ENCODE measurements at places on chromosomes 13 and 19. TPM values are rescaled to one million over a fixed set of nuclear protein-coding genes. Genes with fewer than 3 reads are reported as not detected.

Gene CACNA1A
- total RNA-seq: 0.47 TPM

Gene PTPRH
- not detected for total RNA-seq

- H3K27me3 ChIP-seq: peaks cover 45% of the 10 kb centered on the region
- no peak overlapping the region for H3K27ac ChIP-seq
- H3K4me3 ChIP-seq: no peak overlapping the region
- DNase-seq: no peak
- peaks cover 7% of the 10 kb centered on the region for H3K4me1 ChIP-seq
- no peaks in the 10 kb centered on the region for H3K36me3 ChIP-seq
Observed at GRCh38 chr13:30895773-30896172, 10.3 kb upstream of the MEDAG start.

- H3K4me1 ChIP-seq: peaks cover 3% of the 10 kb centered on the region
- H3K27me3 ChIP-seq: no peaks in the 10 kb centered on the region
- H3K27ac ChIP-seq: no peak overlapping the region
Observed at GRCh38 chr13:52701728-52702465, 37.7 kb downstream of the CNMD start.

GRCh38 chr13:71339005-71339404 is 528.0 kb downstream of the DACH1 start:
- DNase-seq: no peak
- H3K36me3 ChIP-seq: no peaks in the 10 kb centered on the region
- H3K27ac ChIP-seq: no peak overlapping the region
- H3K27me3 ChIP-seq: no peaks in the 10 kb centered on the region

GRCh38 chr13:97316390-97316789 is 94.3 kb downstream of the MBNL2 start:
- peaks cover 10% of the 10 kb centered on the region for H3K36me3 ChIP-seq
- peaks cover 16% of the 10 kb centered on the region for H3K4me1 ChIP-seq
- H3K27me3 ChIP-seq: no peaks in the 10 kb centered on the region
- DNase-seq: no peak
- no peak overlapping the region for H3K27ac ChIP-seq

- peaks cover 12% of the 10 kb centered on the region for H3K27me3 ChIP-seq
- DNase-seq: no peak
- H3K27ac ChIP-seq: no peak overlapping the region
- peaks cover 2% of the 10 kb centered on the region for H3K36me3 ChIP-seq
- H3K4me1 ChIP-seq: peaks cover 12% of the 10 kb centered on the region
Observed at GRCh38 chr13:44685641-44686040, 109.5 kb upstream of the TSC22D1 start.

Gene CIC
- total RNA-seq: 50.4 TPM

DNA sequence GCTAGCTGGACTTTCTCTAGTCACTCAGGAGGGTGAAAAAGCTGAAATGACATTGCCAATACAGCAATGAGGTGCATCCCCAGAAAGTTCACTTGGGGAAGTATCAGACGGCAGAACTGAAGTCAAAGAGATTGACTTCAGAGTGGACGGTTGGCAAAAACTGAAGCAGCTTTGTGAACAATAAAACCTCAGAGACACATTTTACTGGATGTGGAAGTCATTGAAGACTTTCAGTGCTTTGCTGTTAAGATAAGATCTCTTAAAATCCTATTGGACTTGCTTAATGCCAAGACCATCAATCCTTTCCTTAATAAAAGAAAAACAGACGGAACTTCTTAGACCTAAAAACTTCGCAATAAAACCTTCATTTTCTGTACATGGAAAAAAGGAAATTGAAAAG is 103.7 kb downstream of the ABCC4 start:
- H3K4me1 ChIP-seq: peaks cover 9% of the 10 kb centered on the region
- no peak for DNase-seq
- no peak overlapping the region for H3K4me3 ChIP-seq
- peaks cover 36% of the 10 kb centered on the region for H3K36me3 ChIP-seq
- H3K27me3 ChIP-seq: no peaks in the 10 kb centered on the region
- H3K27ac ChIP-seq: no peak overlapping the region

Gene NEK3
- total RNA-seq: 1.5 TPM

Gene SLITRK5
- not detected for total RNA-seq

DNA sequence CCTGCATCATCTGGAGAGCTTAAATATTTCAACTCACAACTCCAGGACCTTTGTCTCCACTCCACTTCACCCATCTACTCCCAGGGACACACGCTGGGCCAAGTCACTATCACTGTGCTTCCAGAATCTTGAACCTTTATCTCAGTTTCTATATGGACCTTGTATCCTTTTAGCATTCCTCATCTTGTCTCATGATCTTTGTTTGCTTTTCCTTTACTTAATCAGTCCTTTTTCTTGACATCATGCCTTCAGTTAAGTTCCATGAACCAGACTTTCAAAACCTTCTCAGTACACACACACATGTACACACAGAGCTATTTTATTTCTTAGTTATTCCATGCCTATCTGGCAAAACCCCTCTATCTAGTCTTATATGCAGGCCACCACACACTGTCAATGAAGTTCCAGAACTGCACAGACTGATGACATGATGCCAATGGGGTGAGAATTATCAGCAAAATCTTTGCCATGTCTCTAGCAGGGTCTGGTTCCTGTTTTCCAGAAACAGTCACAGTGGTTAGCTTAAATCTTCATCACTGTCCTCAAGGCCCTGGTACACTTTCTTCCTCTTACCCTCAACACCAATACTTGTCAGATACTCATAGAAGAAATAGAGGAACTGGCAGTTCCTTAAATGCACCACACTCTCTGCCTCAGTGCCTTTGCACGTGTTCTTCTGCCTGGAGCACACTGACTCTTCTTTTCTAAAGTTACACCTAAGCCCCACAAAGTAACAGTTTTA is 77.6 kb upstream of the STARD13 start:
- DNase-seq: no peak
- no peaks in the 10 kb centered on the region for H3K36me3 ChIP-seq
- no peak overlapping the region for H3K27ac ChIP-seq
- H3K4me1 ChIP-seq: peaks cover 9% of the 10 kb centered on the region
- H3K4me3 ChIP-seq: no peak overlapping the region

DNA sequence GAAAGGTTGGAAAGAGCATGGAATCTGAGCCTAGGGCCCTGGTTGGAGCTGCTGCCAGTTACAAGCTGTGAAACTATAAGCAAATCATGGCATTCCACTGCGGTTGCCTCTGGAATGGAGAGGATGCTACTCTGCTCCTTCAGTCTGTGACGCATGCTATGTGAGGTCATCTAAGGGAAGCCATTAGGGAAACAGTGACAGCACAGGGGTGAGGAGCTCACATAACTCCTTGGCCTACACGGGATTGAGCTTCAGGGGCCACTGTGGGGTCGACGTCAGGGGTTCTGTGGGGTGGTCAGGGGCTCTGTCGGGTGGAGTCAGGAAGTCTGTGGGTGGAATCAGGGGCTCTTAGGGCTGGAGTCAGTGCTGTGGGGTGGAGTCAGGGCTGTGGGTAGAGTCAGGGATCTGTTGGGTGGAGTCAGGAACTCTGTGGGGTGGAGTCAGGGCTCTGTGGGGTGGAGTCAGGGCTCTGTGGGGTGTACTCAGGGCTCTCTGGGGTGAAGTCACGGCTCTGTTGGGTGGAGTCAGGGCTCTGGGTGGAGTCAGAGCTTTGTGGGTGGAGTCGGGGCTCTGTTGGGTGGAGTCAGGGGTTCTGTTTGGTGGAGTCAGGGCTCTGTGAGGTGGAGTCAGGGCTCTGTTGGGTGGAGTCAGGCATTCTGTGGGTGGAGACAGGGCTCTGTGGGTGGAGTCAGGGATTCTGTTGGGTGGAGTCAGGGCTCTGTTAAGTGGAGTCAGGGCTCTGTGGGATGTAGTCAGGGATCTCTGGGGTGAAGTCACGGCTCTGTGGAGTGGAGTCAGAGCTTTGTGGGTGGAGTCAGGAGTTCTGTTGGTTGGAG is 35.8 kb upstream of the MEDAG start:
- DNase-seq: peak; percentile 38
- H3K4me3 ChIP-seq: no peak overlapping the region
- H3K27ac ChIP-seq: no peak overlapping the region
- peaks cover 18% of the 10 kb centered on the region for H3K27me3 ChIP-seq

DNA sequence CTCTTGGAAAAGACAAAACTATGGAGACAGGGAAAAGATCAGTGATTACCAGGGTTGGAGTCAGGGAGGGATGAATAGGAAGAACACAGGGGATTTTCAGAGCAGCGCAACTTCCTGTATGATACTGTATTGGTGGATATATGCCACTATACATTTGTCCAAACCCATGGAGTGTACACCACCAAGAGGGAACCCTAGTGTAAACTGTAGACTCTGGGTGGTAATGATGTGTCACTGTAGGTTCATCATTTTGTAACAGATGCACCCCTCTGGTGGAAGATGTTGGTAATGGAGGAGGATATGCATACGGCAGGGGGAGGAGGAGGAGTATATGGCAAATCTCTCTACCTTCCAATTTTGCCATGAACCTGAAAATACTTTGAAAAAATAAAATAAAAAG is 68.1 kb downstream of the UFM1 start:
- peak; percentile 2 for DNase-seq
- H3K27ac ChIP-seq: no peak overlapping the region
- H3K36me3 ChIP-seq: no peaks in the 10 kb centered on the region
- H3K27me3 ChIP-seq: peaks cover 4% of the 10 kb centered on the region
- no peak overlapping the region for H3K4me3 ChIP-seq
- H3K4me1 ChIP-seq: peaks cover 12% of the 10 kb centered on the region

DNA sequence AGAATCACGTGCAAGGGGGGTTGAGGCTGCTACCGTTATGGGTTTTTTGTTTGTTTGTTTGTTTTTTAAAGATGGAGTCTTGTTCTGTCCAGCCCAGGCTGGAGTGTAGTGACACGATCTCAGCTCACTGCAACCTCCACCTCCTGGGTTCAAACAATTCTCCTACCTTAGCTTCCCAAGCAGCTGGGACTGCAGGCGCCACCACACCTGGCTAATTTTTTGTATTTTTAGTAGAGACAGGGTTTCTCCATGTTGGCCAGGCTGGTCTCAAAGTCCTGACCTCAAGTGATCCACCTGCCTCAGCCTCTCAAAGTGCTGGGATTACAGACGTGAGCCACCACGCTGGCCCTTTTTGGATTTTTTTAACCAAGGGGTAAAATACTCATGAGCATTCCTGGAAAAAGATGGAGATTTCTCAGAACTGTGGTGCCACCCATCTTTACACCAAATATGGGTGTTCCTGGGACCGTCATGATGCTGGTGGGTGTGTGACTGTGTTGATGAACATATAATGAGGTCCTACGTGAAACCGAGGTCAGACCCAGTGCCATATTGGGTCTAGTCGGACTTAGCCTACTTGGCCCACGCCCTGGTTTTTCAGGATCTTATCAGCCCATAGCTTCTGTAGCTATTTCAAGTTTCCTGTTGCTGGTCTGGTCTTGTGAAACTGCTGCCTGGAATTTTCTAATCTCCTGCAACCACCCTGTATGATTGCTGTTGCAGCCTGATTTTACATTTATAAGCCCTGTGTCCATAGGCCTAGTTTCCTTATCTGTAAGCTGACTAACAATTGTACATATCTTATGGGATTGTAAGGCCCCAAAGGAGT is 6.2 kb downstream of the PPP1R15A start:
- peaks cover 44% of the 10 kb centered on the region for H3K36me3 ChIP-seq
- H3K4me1 ChIP-seq: peaks cover 38% of the 10 kb centered on the region
- H3K27ac ChIP-seq: no peak overlapping the region
- no peak overlapping the region for H3K4me3 ChIP-seq

GRCh38 chr13:44815623-44816022 is 173.6 kb downstream of the NUFIP1 start:
- DNase-seq: peak; percentile 27
- no peak overlapping the region for H3K27ac ChIP-seq
- H3K4me1 ChIP-seq: peaks cover 23% of the 10 kb centered on the region
- H3K27me3 ChIP-seq: peaks cover 30% of the 10 kb centered on the region
- H3K36me3 ChIP-seq: no peaks in the 10 kb centered on the region

- no peak overlapping the region for H3K4me3 ChIP-seq
- no peak for DNase-seq
- peaks cover 69% of the 10 kb centered on the region for H3K27me3 ChIP-seq
- peaks cover 6% of the 10 kb centered on the region for H3K4me1 ChIP-seq
- H3K27ac ChIP-seq: no peak overlapping the region
Observed at GRCh38 chr13:110322126-110322827, 15.2 kb downstream of the COL4A2 start.

DNA sequence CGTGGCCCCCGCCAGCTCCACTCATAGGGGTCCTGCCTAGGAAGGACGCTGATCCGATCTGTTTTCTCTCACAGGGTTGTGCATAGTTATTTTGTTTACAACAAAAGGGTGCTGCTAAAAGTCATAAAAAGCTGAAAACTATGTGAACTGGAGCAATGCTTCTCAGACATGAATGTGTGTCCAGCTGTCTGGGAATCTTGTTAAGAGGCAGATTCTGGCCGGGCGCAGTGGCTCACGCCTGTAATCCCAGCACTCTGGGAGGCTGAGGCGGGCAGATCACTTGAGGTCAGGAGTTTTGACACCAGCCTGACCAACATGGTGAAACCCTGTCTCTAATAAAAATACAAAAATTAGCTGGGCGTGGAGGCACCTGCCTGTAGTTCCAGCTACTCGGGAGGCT is 8.6 kb downstream of the LRRC4B start:
- H3K36me3 ChIP-seq: no peaks in the 10 kb centered on the region
- no peaks in the 10 kb centered on the region for H3K4me1 ChIP-seq
- no peak overlapping the region for H3K27ac ChIP-seq

- no peak for DNase-seq
- H3K4me1 ChIP-seq: no peaks in the 10 kb centered on the region
- H3K36me3 ChIP-seq: no peaks in the 10 kb centered on the region
- peaks cover 16% of the 10 kb centered on the region for H3K27me3 ChIP-seq
- no peak overlapping the region for H3K4me3 ChIP-seq
Observed at GRCh38 chr13:78680576-78681350, 21.8 kb upstream of the OBI1 start.

DNA sequence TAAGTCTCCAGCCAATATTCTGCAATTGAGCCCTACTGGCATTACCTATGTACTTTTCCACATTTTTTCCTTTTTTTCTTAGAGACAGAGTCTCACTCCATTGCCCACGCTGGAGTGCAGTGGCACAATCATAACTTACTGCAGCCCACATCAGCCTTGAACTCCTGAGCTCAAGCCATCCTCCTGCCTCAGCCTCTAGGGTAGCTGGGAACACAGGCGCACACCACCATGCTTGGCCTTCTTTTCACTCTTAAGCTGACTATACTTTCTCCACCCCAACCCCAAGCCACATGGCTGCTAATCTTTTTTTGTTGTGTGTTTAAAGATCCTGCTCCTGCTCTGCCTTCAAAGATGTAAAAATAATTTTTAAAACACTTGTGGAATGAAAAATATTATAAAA is 1.6 kb upstream of the LATS2 start:
- H3K4me3 ChIP-seq: no peak overlapping the region
- peaks cover 2% of the 10 kb centered on the region for H3K4me1 ChIP-seq
- H3K27me3 ChIP-seq: peaks cover 39% of the 10 kb centered on the region
- no peak for DNase-seq
- no peaks in the 10 kb centered on the region for H3K36me3 ChIP-seq

DNA sequence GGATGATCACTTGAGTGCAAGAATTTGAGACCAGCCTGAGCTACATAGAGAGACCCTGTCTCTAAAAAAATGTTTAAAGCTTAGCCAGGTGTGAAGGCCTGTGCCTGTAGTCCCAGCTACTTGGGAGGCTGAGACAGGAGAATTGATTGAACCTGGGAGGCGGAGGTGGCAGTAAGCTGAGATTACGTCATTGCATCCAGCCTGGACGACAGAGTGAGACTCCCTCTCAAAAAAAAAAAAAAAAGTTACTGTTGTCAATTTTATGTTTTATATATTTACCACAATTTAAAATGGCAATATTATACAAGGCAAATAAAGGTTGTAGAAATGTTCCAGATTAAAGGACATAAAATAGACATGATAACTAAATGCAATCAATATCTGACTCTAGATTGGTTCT is 29.2 kb downstream of the WDR87 start:
- no peak for DNase-seq
- no peaks in the 10 kb centered on the region for H3K36me3 ChIP-seq
- no peak overlapping the region for H3K4me3 ChIP-seq
- no peaks in the 10 kb centered on the region for H3K27me3 ChIP-seq
- H3K4me1 ChIP-seq: no peaks in the 10 kb centered on the region

Measured in activated naive CD8-positive, alpha-beta T cell treated with anti-CD3 and anti-CD28 coated beads for 36 hours (primary cell).